ENCODE measurements at places on chromosomes 13 and 19. TPM values are rescaled to one million over a fixed set of nuclear protein-coding genes. Genes with fewer than 3 reads are reported as not detected.

Gene BRSK1
- 6.7 TPM for polyA plus RNA-seq

GRCh38 chr13:105047676-105048295, 1487.7 kb downstream of the EFNB2 start:
- no peak for DNase-seq

Gene SMIM17
- polyA plus RNA-seq, result 1.8 TPM

GRCh38 chr13:59674616-59675015, 489.1 kb downstream of the DIAPH3 start:
- no peak for DNase-seq

Gene OR7A5
- polyA plus RNA-seq, result not detected

DNA sequence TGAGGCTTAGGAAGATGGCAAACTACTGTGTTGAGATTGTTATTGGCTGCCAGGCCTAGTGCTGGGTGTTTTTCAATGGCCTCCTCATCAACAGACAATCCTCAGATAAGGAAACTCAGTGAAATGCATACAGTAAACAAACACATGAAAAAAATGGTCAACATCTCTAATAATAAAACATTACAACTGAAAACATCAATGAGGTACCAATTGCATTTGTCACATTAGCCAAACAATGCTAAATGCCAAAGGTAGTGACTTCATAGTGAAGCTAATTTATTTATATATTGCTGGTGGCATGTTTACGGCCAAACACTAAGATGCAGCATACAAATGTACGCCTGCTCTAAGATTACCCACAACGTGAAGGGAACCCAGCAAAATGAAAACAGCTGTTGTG, 224.0 kb upstream of the UBL3 start:
- no peak for DNase-seq

Gene IL27RA
- 3.3 TPM for polyA plus RNA-seq

DNA sequence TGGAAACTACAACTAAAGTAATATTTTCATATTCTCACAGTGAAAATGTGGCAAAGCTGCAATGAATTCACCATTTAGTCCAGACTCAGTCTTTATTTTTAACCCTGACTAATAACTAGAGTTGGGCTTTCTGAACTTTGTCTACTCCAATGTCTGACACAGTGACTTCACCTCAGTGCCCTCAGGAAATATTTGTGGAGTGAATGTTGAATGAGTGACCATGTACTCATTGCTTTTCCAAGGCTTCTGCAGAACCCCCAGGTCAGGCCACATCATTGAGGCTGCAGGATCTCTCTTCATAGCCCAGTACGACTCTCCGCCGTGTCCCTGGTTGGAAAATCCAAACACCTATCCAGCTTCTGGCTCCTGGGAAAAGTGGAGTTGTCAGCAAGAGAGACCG, 1.8 kb downstream of the ZNF175 start:
- DNase-seq, result no peak

GRCh38 chr13:87042946-87043345, 628.2 kb upstream of the SLITRK5 start:
- no peak for DNase-seq

- no peak for DNase-seq
Measured at GRCh38 chr13:106038752-106039151, 496.7 kb downstream of the EFNB2 start.

DNA sequence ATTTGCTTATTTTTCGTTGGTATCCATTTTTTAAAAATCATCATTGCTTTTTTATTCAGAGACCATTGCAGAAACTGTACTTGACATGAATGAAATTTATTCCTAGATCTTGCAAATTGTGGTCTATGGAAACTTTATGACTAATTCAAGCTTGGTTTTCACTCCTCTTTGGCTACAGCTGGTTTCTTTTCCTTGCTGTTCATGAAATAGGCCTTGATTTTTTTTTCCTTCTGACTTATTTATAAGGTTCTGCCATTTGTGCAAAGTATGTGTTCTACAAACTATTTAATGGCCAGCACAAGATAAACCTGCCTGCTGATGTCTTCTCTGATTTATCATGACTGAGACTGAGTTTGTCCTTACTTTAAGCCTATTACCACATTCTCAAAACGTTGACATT, 764.0 kb upstream of the SLITRK5 start:
- no peak for DNase-seq

DNA sequence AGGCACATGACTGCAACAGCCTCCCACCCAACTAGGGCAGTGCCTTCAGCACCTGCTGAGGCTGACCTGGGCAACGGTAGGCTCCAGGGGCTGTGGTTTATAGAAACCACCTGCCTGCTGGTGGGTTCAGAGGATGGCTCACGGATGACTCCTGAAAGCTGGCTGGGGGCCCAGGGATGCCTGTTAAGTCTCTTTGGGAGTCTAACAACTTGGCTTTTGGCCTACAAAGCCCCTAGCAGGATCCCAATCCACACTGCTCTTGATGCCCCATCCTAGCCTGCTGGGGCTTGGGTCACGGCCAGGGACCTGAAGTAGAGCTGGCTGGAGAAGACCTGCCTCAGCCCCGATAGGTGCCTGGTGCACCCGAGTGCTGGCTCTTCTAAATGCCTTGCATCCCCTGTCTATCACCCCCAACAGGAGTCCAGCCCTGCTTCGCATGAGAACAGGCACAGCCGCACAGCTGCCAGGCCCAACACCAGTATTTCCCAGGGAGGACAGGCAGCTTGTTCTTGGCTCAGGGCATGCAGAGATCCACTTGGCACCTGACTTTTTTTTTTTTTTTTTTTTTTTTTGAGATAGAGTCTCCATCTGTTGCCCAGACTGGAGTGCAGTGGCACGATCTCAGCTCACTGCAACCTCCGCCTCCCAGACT, 9.1 kb upstream of the EPHX3 start:
- DNase-seq, result no peak

DNA sequence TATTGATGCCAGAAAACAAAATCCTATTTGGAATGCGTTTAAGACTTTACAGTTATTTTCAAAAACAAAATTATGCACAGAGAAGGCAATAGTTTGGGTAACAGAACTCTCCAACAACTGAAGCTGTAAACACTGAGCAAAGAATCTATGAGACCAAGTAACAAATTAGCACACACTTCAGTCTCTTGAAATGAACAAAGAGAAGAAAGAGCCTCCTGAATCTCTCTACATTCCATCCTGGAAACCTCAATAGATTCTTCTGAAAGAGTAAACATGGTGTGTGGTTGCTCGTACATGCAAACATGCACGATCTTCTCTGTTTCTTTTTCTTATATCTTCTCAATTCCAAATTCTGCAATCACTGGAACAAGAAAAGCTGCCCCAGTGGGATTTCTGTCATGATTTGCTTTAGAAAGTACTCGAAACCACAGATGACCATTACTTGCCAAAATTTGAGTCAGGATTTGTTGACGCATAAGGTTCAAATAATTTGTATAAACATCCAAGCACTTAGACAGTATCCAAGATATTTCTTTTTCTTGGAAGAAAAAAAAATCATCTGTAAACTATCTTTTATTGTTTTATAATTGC, 137.9 kb upstream of the DACH1 start:
- DNase-seq, result peak; percentile 75

DNA sequence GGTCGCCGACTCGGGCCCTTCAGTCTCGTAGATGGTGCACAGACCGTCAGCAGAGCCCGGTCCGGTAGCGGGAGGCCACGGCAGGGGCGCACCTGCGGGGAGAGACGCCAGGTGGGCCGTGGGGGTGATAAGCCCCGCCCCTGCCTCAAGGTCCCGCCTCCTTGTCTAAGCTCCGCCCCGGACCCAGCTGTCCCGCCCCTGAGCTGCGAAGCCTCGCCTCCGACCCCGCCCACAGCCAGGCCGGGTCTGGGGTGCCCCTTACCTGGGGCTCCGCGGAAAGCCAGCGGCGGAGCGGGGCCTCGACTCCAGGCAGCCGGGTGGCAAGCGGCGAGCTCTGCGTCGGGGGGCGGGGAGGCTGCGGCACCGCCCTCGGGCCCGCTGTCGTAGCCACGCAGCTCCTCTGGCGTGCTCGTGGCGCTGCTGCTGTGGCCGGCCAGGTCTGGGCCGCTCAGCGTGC, 4.7 kb downstream of the PRR36 start:
- DNase-seq, result no peak

Gene SLC6A16
- 0.72 TPM for polyA plus RNA-seq

DNA sequence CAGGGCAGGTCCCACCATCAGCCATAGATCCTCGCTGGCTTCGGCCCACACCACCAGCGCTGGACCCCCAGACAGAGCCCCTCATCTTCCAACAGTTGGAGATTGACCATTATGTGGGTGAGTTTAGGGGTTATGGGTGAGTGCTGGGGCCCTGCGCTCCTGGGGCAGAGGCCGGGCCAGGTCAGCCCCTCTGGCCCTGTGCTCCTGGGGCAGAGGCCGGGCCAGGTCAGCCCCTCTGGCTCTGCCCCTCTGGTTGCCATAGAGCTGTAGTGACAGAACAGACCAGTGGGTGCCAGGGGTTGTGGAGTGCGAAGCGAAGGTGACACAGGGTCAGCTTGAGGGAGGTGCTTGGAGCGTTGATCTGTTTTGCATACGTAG, 15.2 kb downstream of the POLD1 start:
- DNase-seq, result no peak

DNA sequence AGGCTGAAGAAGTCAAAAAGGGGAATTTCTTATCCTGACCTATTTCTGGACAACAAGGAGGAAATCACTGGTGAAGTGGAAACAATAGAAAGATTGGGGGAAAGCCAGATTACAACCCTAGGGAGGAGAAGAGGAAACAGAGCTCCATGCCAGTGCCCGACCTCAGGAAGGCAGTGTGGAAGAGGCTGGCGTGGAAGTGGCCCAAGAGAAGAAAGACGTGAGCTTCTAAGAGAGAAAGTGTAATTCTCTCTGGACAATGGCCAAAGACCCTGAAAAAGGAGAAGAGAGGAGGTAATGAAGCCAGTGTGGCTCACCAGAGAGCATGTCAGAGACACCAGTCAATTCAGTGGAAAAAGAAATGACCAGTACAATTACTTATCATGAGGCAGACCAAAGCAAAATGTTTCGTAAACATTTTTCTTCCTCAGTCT, 52.6 kb upstream of the URAD start:
- DNase-seq, result no peak

GRCh38 chr13:27043013-27043412, 128.6 kb downstream of the USP12 start:
- peak; percentile 21 for DNase-seq

Gene CHMP2A
- 66.3 TPM for polyA plus RNA-seq

Gene SH2D3A
- polyA plus RNA-seq, result 0.94 TPM

GRCh38 chr19:676339-677105, at the start of gene FSTL3:
Gene FSTL3 (plus strand): TSS chr19:676392. CDS start chr19:676424, 32 bp downstream.
- no peak for DNase-seq

GRCh38 chr19:38862321-38863059, 12.7 kb upstream of the HNRNPL start:
- peak; percentile 84 for DNase-seq

DNA sequence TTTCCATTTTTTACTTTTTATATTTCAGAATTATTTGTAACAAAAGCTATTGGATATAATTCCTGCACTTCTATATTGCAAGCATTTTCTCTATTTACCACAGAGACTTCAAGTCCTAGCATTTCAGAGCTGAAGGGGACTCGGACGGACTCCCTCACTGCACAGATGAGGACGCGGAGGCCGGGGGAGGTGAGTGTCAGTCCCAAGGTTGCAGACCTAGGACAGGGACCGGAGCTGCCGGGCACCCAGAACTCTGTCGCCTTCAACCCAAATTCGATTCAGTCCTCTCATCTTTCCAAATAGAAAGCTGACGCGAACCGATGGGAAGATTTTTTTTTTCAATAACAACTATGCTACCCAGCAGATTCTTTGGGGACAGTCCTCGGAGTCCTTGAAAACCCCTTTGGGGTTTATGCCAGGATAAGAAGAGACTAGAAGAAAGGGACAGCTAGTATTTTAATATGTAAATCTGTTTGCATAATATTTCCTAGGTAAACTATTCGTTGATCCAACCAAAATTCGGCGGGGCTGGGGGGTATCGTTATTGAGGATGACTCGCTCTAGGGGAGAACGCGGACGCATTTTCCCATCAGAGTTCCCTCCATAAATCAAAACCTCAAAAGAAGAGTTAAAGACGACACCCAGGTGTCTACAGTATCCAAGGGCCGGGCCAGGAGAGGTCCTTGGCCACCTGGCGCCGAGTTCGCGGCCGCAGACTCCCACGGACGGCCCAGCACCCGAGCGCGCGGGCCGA, 803 bp downstream of the FLT3 start:
- DNase-seq, result no peak

DNA sequence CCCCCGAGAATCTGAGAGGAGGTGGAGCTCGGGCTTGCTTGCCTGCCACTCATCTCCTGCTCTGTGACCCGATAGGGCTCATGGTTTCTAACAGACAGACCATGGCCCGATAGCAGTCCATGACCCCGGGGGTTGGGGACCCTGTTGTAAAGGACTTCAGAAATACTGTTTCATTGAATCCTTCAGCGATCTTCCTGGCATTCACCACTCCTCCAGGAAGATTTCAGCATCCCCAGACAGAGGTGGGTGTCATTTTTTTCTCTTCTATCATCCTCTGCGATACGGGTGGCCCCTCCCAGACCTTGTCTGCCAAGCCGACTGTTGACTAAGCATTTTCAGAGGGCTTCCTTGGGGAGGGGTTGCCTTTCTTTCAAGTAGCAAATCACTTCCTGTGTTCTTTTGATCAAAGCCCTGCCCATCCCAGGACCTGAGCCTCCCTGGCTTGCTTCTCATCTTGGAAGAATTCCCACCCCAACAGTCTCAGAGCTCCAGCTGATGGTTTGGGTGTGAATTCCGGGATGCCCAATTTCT, 1.7 kb downstream of the MYO1F start:
- DNase-seq, result no peak

Data from muscle of arm (tissue), 14 donors.